Left cardiac atrium (tissue), 4 donors: ENCODE measurements at places on chromosomes 5 and 9. TPM values are rescaled to one million over a fixed set of nuclear protein-coding genes. Genes with fewer than 3 reads are reported as not detected.

- DNase-seq: no peak
These were observed 9.8 kb downstream of the OCLN start for GRCh38 chr5:69502367-69502766.

DNA sequence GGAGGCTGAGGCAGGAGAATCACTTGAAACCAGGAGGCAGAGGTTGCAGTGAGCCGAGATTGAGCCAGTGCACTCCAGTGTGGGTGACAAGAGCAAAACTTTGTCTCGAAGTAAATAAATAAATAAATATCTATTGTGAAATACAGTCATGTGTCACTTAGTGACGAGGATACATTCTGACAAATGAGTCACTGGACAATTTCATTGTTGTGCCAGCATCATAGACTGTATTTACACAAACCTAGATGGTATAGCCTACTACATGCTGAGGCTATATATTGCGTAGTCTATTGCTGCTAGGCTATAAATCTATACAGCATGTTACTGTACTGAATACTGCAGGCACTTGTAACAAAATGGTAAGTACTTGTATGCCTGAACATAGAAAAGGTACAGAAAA is 61.1 kb upstream of the CCL21 start:
- no peak for DNase-seq

ACER2 gene
- 4.7 TPM for total RNA-seq

GRCh38 chr5:175253597-175253996 is 190.4 kb downstream of the DRD1 start:
- DNase-seq: no peak

- DNase-seq: no peak
These were observed 82.9 kb downstream of the TMEM215 start for GRCh38 chr9:32866273-32866672.

GRCh38 chr5:177123789-177124485 is 9.6 kb upstream of the NSD1 start:
- DNase-seq: no peak

PCSK1 gene
- 3.1 TPM for total RNA-seq
